ENCODE measurements at places on chromosomes 12 and 14.

DNA sequence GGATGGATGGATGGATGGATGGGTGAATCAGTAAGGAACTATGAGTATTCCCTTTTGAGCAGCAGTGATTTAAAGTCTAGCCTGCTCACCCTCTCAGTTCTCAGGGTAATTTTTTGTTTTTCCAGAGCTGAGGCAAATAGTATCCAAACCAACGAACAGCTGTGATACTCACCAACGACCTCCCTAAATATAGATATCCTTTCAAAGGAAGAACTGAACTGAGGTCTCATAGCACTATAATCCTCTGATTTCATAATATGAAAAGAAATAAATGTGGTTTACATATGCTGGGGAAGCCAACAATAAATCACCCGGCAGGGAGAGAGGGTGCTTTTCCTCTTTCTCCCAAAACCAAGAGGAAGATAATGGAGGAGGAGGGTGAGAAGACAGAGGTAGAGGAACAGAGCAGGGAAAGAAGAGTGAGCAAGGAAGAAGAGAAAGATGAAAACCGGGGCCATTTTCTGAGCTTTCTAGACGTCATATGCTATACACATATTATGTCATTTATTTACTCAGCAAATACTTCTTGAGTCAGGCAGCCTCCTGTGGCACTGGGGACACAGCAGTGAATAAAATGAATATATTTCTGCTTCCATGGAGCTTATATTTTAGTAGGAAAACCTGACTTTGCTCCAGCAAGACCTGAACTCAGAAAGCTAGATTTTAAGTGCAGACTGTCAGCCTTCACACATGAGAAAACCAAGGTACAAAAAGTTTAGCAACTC lies 710.7 kb upstream of the TBX3 start:
- DNase-seq, result no peak

- no peak for DNase-seq
Observed at GRCh38 chr14:94602722-94603121, 9.5 kb upstream of the SERPINA3 start.

DNA sequence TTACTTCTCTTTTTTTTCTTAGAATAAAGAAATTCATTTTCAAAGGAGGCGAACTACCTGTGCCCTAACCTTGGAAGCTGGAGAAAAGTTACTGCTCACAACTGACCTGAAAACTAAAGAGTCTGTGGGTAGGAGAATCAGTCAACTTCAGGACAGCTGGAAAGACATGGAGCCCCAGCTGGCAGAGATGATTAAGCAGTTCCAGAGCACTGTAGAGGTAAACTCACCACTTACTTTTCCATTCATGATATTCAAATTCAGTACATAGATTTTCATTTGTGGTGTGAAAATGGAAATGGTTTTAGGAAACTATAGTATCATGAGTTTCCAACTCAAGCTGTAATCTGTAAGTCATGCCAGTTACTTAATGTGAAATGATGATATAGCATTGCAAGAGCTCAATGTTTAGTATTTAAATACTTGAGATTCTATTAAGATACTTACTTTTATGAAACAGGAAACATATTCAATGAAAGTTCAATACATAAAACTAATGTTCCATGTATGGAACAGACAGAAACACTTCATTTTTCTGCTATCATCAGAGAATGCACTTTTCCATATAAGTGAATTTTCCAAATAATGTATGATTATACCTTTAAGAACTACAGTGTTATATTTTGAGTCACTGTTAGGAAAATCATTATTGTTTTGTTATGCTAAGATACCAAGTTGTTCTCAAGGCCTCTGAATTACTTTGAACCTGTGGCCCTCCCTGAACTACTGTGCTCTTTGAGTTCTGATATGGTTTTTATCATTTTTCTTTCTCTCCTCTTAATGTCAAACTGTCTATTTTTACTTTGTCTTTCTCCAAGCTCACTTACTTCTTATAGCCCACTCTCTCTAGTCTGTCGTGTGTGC lies 119.0 kb downstream of the ESR2 start:
- DNase-seq, result no peak

GRCh38 chr12:69066492-69067373 lies 133.8 kb upstream of the CPM start:
- DNase-seq, result peak; percentile 25

GRCh38 chr12:92950011-92950410 lies 20.9 kb upstream of the EEA1 start:
- DNase-seq, result no peak

GRCh38 chr14:76863724-76864407 lies 37.7 kb downstream of the LRRC74A start:
- no peak for DNase-seq

GRCh38 chr14:89673512-89674225 lies 256.6 kb upstream of the FOXN3 start:
- DNase-seq, result no peak

DNA sequence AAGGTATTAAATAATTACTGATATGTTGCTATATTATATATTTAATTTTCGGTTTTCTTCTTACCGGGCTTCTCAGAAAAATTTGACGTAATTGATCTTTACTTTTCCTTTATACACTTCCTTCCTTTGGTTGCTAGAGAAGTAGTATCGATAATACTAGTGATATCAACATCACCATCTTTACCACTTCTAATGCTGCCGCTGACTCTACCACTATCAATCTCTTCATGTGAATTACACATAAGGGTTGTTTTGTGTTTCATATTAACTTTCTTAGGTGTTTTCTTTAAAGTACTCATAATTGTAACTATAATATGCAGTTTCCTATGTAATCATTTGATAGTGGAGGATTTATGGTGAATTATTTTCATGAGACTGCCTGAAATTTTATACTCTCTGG lies 30.9 kb upstream of the KLRF1 start:
- DNase-seq, result no peak

DNA sequence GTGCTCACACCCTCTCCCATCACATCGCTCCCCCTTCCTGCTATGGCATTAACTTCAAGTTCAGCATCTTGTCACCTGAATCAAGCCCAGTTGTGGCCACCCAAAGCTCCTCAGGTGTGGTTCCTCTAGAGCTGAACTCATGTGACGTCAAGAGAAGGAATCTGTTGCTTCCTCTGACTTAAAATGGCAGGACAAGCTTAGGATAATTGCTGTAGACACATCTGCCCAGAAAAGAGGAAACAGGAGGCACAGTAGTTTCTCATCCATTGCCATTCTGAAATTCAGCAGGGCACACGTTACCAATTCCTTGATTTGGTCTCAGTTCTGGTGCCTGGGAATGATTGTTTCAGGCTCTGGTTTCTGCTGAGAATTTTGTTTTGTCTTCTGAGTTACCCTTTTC lies 52.1 kb downstream of the RCOR1 start:
- DNase-seq, result no peak

- DNase-seq, result no peak
Observed at GRCh38 chr14:97021001-97021400, 223.8 kb downstream of the VRK1 start.

DNA sequence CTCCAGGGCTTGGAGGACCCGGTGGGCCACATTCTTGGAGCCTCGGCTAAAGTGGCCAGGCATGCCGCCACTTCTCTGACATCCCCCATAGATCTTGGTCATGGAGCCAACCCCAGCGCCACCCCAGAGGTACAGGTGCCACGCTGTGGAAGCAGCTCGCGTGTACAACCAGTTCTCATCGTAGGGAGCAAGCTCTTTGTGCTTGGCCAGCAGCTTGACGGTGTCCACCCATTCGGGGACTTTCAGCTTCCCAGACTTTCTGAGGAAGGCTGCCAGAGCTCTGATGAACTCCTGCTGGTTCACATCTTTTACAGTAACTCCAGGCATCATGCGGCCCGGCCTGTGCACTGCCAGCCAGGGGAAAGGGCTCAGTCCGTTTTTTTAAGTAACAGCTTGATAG lies 29.3 kb upstream of the EAPP start:
- DNase-seq, result no peak

DNA sequence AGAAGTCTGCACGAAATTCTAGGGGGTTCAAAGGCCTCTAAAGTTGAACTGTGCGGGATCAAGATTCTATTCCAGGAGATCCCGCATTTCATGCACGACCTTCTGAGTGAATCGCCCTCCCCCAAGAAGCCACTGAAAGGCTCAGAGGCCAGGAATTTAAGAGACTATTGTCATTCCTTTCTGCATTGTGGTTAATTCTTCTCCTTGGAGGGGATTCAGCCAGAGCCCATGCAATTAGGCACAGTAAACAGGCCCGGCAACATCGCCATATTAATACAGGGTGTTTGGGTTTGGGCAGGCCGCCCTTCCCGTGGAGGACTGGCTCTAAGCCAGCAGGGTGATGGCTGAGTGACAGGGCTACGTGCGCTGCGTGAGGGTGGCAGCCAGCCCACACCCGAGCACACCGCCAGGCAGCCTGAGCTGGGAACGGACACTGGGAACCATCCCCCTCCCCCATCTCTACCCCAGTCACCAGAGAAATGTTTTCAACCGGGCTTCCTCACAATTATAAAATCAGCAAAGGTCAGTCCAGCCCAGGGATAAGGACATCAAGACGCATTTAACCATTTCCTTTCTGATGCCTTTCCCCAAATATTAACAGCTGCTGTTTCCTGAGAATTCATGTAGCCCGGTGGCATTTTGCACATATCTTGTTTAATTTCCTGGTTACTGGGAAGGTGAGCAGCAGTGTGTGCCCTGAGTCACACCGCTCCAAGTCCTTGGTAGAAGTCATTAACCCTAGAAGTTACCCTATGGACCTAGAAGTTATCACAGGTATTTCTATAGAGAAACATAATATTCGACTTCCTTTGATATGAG lies 12.5 kb downstream of the EGLN3 start:
- DNase-seq, result no peak

- DNase-seq, result no peak
Observed at GRCh38 chr14:77004711-77005460, 23.6 kb downstream of the IRF2BPL start.

DNA sequence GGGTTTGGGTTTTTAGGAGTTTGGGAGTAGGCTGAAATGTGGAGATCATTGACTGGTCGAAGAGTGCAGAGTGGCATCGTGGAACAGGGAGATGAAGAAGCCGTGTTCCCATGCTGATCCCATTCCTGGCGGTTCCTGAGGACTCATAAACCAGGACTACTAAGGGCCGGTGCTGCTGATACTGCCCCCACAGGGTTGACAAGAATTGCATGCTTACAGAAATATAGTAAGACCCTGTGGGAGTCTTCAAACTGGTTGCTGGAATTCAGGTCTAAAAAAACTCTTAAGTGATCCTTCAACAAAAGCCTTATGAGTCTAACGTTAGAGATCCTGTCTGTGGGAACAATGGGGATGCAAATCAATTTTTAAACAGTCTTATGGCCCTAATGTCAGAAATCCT lies 64.0 kb upstream of the ARHGAP5 start:
- no peak for DNase-seq

- no peak for DNase-seq
Observed at GRCh38 chr14:76326918-76327689, 48.8 kb upstream of the ESRRB start.

GRCh38 chr12:47156167-47156736 lies 76.5 kb upstream of the AMIGO2 start:
- peak; percentile 2 for DNase-seq

Measured in kidney glomerular epithelial cell (primary cell).